ENCODE measurements at places on chromosomes 7 and 10.
A peak's percentile ranks its signal among the peaks of the same experiment; 100 is the strongest.

DNA sequence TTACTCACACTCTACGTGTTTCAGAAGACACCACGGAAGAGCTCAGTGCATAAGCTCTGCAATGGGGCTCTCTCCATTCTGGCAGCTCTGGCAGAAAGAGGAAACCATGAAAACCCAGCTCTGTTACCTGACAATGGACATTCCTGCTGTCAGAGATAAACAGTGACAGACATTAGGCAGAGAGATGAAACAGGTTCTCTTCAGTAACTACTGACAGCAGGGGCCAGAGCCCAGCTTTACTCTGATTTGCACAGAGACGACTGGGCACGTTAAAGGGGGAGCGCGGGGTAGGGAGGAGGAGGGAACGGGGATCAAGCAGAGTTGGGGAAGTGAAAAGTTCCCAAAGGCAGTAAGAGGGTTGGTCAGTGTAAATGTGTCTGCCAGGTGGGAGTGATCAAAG, 206.1 kb downstream of the RAMP3 start:
- no peak for DNase-seq

- DNase-seq = no peak
Observed at GRCh38 chr10:50604049-50604640, 19.6 kb downstream of the SGMS1 start.

GRCh38 chr10:124151466-124152095, 58.2 kb upstream of the CHST15 start:
- DNase-seq = no peak

DNA sequence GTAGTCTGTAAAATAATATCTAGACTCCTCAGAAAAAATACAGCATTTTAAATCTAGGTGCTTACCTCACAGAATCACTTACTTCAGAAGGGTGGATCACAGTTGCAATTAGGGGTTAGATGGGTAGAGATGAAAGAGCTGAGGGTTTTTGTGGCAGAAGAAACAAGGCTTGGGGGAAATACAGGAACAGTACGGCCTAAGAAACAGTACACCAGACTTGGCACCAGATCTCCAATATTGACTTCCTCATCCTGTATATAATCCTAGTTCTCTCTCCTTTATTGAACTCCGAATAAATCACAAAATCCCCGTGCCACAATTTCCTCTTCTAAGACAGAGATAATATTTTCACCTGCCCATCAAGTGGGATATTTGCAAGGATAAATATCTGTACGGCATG, 14.3 kb downstream of the CEP41 start:
- DNase-seq = no peak

- DNase-seq = no peak
Observed at GRCh38 chr7:128041203-128041602, 10.0 kb upstream of the LRRC4 start.

- DNase-seq = no peak
Observed at GRCh38 chr10:24210501-24210900, 1.6 kb downstream of the KIAA1217 start.

GRCh38 chr7:73838642-73839041, 3.7 kb downstream of the METTL27 start:
- DNase-seq = no peak

DNA sequence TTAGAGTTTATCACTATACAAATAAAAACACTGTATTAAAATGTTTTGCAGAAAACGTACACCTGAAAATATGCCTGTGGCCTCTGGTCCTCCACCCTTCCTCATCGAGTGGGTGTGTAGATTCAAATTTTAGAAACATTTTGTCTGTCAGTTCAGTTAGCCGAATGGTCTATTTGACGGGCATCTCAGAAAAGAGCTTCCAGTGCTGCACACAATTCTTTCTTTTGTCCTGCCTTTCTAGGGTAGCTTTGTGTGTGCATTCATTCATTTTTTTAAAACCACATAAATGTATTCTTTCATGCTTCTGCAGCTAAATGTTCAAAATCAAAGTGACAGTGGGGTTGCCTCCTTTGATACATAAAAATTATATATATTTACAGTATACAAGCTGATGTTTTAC, 46.8 kb downstream of the GNAI1 start:
- DNase-seq = no peak

DNA sequence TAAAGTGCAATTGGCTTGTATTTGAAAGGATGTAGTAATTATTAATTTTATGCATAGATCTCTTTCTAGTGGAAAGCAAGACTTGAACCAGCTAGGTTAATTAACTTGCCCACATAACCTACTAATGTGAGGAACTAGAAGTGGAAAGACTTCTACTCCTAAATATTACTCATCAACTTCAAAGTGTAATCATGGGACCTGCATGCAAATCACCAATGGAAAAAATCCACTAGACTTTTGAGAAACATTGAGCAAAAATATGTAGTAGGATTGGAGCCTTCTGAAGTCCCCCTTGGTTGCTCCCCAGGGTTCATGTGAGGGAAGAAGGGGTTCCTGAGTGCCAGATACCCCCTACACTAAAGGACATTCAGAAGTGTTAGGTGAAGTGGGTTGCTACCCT, 240.2 kb downstream of the PTEN start:
- no peak for DNase-seq

DNA sequence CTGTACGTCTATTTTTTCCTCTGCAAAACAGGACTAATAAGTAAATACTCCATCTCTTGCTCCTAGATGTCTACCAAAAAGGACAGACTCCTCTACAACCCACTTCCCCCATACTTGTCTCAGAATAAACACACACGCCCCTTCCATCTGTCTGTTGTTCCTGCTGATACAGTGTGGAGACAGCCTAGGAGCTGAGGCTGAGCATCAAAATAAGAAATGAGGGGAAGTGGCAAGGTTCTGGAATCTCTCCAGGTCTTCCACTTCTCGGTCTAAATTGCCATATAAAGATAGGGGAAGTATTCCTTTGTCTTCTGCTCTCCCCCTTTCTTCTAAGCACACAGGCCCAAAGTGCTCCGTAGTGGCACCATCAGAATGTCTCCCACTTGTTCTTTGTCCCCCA, 30.8 kb upstream of the VSIR start:
- no peak for DNase-seq

GRCh38 chr10:84605802-84606201, 277.4 kb downstream of the CCSER2 start:
- DNase-seq = no peak

DNA sequence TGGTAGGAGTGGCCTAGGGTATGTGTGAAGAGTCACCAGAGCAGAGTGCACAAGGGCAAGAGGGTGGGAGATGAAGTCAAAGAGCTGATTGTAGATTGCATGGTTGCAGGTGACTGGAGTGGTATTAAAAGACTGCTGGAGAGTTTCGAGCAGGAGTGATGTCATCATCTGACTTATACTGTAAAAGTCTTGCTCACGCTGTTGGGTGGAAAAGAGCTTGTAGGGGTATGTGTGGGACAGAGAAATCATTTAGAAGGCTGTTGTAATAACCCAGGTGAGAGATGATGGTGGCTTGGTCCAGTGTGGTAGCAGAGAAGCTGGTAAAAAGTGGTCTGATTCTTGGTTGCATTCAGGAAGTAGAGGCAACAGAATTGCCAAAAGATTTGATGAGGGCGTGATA, 184.1 kb downstream of the ABCA13 start:
- no peak for DNase-seq

DNA sequence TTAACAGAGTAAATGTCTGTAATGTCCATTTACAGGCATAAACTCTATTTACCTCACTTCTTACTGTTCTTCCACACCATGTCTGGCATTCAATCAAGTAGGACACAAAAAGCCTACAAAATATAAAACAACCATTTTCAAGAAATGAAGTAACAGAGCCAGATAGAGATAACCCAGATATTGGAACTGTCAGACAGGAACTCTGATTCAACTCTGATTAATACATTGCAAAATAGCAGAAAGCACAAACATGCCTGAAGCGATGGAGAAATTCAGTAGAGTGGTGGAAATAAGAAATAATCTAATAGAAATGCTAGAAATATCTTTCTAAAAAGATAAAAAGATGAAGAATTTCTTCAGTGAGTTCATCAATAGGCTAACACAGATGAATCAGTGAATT, 964.4 kb downstream of the PCDH15 start:
- no peak for DNase-seq

GRCh38 chr7:134420424-134421125, 38.3 kb downstream of the AKR1B1 start:
- peak; percentile 54 for DNase-seq

DNA sequence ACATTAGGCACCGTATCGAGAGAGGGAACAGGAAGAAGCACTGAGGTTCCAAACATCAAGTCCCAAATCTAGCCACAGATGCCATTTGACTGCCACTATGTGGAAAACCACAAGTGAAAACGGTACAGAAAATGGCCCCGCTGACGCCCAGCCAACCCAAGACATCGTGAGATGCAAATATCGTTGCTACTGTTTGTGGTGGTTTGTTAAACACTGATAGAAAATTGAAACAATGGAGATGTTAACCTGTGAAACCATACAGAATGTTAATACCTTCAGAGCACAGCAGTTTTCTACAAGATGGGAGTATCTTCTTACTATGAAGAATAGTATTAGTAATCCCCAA, 152.4 kb upstream of the LRRTM3 start:
- DNase-seq = no peak

GRCh38 chr10:104326991-104327610, 11.2 kb downstream of the ITPRIP start:
- DNase-seq = no peak

DNA sequence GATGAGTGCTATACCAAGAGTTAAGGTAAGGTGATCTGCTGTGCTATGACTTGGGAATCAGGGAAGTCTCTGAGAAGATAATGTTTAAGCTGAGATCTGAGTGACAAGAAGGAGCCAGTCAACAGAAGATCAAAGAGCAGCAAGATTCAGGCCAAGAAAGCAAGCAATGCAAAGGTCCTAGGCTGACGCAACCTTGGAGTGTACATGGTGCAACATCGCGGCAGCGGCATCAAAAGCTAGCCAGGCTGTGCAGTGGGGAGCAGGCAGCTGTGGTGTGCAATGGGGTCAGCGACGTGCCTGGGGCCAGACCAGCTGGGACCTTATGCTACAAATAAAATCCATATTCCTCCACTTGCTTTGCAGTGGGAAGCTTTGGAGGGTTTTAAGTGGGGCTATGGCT, 324.1 kb downstream of the LRMDA start:
- no peak for DNase-seq

GRCh38 chr10:23063045-23063972, 32.1 kb upstream of the MSRB2 start:
- DNase-seq = no peak

GRCh38 chr7:158374146-158374545, 213.5 kb downstream of the PTPRN2 start:
- DNase-seq = no peak

- DNase-seq = no peak
Observed at GRCh38 chr10:70974920-70975319, 86.6 kb upstream of the PCBD1 start.

- DNase-seq = no peak
Observed at GRCh38 chr10:51986516-51986915, 287.1 kb upstream of the CSTF2T start.

DNA sequence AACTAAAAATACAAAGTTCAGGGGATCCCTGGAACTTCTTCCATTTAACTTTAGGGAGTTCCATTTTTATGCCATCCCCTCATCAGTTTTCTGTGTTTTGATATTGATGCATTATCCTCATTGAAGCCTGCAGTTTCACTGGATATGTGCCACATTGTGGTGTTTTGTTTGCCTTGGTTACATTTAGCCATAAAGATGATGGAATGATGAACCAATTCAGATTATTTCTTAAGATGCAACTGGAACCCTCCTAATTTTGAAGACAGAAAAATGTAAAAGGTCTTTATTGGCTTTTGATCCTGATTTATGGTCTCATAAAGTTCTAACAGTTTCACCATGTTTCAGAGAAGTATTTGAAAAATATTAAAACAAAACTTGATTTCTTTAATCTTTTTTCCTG, 314.2 kb upstream of the KLF6 start:
- DNase-seq = no peak

- DNase-seq = no peak
Observed at GRCh38 chr10:70602665-70603448, at the start of gene PRF1. PRF1 (minus strand) TSS chr10:70602741; CDS start chr10:70600902, 1,839 bp downstream.

DNA sequence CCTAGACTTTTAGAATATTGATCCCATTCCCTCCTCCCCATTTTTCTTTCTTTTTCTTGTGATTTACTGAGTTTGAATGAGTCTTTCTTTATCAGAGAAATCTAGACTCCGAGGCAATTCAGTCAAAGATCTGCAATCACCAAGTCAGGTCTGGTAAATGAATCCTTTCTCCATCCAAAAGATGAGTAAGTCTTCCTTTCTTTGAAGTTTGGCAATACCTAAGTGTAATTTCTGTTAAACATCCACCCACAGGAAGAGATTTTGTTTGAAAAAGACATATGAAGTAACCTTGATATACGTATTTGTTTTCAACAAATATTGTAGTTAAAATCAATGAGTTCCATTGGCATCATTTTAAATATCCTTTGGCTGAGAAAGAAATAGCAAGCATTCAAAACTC, 58.3 kb downstream of the SLC39A12 start:
- DNase-seq = no peak

GRCh38 chr10:103197174-103197573, 4.1 kb upstream of the NT5C2 start:
- no peak for DNase-seq

GRCh38 chr10:123565691-123566660, 100.2 kb upstream of the GPR26 start:
- no peak for DNase-seq

DNA sequence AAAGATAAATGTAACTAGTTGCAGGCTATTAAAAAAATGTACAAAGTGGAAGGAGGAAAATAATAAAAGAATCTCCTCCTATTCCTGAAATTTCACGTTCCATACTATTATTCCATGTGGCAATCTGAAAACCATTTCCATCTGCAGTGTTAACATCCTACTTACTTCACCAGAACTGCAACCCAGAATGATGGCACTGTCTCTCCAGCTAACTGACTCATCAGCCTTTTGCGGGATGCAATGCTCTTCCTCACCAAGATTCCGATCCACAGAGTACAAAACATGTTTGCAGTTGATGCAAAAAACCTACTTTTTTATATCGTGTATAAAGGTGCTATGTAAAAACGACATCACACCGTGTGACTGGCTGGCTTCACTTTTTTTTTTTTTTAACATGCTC, 50.8 kb downstream of the ESYT2 start:
- no peak for DNase-seq

DNA sequence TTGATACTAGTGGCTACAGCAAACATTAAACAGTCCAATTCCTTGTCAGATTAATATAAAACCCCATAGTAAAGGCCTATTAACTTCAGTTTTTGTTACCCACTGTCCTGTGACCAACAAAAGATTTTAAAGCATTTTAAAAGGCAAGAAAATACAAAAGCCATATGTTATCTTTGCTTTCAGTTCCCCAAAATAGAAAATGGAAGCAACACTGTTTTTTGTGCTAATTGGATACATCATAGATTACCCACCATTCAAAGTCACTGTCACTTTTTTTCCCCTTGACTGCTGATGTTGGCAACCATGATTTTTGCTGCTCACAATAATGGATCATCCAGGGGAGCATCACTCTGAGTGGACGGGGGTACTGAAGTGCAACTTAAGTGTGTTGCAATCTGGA, 52.4 kb upstream of the TMEM140 start:
- no peak for DNase-seq

- DNase-seq = no peak
Observed at GRCh38 chr10:97888641-97889262, 39.1 kb downstream of the GOLGA7B start.

Measured in glutamatergic neuron (in vitro differentiated cells).